Activated naive CD8-positive, alpha-beta T cell treated with anti-CD3 and anti-CD28 coated beads, Interleukin-2, amount 10 ng/mL, durations not matched to agents 7 days and 5 days (primary cell): ENCODE measurements at places on chromosomes 7 and 10. TPM values are rescaled to one million over a fixed set of nuclear protein-coding genes. Genes with fewer than 3 reads are reported as not detected.

DNA sequence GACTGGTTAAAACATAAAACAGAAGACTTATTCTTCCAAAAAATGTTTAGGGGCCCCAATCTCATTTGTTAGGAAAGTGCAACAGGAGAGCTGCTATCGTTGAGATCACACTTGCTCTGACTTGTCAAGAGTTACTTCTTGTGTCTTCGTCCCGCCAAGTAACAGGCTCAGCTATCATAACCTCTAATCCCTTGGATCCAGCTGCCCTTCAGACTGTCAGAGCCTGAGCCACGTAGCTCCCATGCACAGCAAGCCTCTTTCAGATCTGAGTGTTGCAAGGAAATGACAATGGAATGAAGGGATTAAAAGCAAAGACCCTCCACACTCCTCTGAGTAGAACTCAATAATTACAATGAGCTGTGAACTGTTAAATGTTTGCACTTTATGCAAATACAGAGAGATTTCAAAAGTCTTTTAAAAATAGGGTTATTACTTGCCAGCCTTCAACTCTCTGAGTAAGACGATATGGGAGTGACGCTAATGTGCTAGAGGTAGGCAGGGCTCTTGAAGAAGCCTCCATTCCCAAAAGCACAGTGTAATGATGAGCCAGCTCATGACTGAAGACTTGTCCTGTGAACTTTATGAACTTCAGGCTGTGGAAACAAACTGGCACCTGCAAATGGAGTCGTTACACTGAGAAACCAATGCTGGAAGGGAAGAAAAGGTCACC, 28.4 kb upstream of the CDK13 start:
- DNase-seq: no peak
- H3K27ac ChIP-seq: no peak overlapping the region
- H3K4me3 ChIP-seq: no peak overlapping the region
- peaks cover 20% of the 10 kb centered on the region for H3K27me3 ChIP-seq
- no peaks in the 10 kb centered on the region for H3K4me1 ChIP-seq
- no peaks in the 10 kb centered on the region for H3K36me3 ChIP-seq

DNA sequence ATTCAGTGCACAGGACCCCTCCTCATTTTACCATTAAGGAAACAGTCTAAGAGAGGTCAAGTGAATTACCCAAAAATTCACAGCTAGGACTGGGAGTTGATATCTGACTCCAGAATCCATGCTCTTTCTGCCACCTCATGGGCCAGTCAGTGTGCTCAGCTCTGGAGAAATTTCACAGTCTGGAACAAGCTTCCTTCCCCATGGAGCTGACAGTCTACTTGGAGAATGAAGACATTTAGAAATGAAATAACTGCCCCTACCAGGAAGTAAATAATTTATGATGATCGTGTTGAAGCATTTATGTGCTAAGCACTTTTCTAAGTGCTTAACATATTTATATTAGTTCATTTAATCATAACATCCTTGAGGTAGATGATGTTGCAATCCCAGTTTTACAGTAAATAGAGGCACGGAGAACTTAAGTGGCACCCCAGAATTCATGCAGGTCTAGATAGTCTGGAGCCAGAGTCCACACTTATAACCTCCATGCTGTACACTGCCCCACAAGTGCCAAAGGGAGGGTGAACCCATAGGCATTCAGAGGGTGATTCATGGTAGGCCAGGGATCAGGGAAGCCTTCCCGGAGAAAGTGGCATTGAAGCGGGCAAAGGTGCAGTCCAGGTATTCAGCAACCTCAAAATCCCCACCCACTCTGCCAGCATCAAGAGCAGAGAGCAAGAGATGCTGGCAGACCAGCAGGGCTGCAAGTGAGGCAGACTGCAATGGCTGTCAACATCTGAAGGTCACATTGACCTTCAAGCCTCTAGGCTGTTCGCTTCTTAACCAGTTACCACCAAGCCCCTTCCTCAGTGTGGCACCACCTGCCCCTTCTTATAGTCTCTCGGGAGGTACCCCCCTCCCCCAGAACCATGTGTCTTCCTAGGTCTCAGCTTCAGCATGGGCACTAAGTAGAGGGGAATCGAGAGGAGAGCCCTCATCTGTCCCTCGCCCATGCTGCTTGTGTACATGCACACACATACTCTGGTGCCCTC, 38.4 kb upstream of the LRRC4 start:
- H3K27ac ChIP-seq: no peak overlapping the region
- H3K4me3 ChIP-seq: no peak overlapping the region
- peaks cover 23% of the 10 kb centered on the region for H3K4me1 ChIP-seq
- H3K36me3 ChIP-seq: peaks cover 3% of the 10 kb centered on the region
- H3K27me3 ChIP-seq: no peaks in the 10 kb centered on the region

DNA sequence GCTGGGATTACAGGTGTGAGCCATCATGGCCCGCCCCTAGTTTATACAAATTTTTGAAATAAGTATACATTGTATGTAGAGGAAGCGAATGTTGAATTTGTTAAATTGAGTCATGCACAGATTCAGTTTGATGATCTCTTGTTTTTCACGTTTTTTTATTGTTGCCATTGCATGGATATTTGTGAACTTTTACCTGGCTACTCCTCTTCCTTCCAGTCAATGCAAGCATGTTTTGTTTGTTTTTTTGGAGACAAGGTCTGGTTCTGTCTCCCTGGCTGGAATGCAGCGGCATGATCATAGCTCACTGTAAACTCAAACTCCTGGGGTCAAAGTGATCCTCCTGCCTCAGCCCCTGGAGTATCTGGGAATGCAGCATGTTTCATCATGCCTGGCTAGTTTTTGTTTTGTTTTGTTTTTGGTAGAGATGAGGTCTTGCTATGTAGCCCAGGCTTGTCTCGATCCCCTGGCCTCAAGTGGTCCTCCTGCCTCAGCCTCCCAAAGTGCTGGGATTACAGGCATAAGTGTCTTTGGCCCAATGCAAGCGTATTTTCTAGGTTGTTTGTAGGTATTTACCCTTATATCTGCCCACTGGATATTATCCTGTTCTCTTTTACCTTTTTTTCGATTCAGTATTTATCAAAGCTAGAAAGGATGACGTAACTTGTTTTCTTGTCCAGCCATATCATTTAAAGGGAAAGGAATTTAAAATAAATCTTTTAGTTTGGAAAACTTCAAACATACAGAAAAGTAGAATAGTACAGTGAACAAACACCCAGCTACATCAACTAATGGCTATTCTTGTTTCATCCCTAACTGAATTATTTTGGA, 11.0 kb downstream of the LCOR start:
- no peak overlapping the region for H3K27ac ChIP-seq
- no peak overlapping the region for H3K4me3 ChIP-seq
- peaks cover 22% of the 10 kb centered on the region for H3K4me1 ChIP-seq
- H3K27me3 ChIP-seq: no peaks in the 10 kb centered on the region

DNA sequence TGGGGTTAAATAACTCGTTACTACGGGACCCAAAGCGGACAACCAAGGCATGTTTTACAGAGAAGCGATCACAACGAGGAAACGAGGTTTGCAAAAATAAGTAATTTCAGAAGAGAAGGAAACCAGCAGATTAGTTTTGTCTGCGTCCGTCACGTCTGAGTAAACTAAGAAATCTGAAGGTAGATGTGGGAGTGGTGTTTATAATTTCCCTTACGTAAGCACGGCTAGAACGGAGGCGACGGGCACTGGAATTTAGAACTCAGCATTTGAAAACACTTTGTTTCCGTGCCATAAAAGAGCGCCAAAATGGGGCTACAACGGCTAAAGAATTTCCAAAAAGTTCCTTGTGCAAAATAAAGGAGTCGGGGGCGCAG, 718 bp upstream of the UMAD1 start:
- peak overlapping the region; percentile 95 for H3K4me3 ChIP-seq
- peaks cover 25% of the 10 kb centered on the region for H3K4me1 ChIP-seq
- no peaks in the 10 kb centered on the region for H3K27me3 ChIP-seq
- H3K27ac ChIP-seq: peak overlapping the region; percentile 96
- peaks cover 32% of the 10 kb centered on the region for H3K36me3 ChIP-seq

- no peaks in the 10 kb centered on the region for H3K4me1 ChIP-seq
- no peaks in the 10 kb centered on the region for H3K36me3 ChIP-seq
- H3K27ac ChIP-seq: no peak overlapping the region
- no peak overlapping the region for H3K4me3 ChIP-seq
- peaks cover 62% of the 10 kb centered on the region for H3K27me3 ChIP-seq
These were observed 101.0 kb upstream of the STEAP1B start for GRCh38 chr7:22601003-22601402.

DNA sequence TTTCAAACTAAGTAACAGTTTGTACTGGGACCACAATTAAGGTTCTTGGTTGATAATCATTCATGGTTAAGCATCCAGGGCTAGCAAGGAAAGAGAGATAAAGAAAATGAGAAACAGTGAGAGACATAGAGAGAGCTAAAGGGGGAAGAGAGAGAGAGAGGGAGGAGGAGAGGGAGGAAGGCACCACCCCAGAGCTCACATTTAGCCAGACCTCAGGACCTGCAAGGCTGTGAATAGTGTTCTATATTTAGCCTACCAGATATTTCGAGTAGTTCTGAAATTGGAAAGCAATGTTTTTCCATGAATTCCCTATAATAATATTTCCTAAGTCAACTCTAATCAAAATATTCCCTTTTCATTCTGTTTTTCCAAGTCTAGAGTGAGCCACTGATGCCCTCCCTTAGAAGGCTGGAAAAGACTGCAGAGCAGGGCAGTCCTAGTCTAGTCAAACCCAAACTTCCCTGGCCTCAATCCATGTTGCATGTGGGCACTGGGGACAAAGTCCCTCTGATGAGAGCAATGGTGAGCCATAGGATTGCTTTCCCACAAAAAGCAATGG, 119.4 kb upstream of the INHBA start:
- H3K36me3 ChIP-seq: peaks cover 3% of the 10 kb centered on the region
- peaks cover 13% of the 10 kb centered on the region for H3K27me3 ChIP-seq
- peaks cover 7% of the 10 kb centered on the region for H3K4me1 ChIP-seq
- peak overlapping the region; percentile 52 for H3K27ac ChIP-seq

DNA sequence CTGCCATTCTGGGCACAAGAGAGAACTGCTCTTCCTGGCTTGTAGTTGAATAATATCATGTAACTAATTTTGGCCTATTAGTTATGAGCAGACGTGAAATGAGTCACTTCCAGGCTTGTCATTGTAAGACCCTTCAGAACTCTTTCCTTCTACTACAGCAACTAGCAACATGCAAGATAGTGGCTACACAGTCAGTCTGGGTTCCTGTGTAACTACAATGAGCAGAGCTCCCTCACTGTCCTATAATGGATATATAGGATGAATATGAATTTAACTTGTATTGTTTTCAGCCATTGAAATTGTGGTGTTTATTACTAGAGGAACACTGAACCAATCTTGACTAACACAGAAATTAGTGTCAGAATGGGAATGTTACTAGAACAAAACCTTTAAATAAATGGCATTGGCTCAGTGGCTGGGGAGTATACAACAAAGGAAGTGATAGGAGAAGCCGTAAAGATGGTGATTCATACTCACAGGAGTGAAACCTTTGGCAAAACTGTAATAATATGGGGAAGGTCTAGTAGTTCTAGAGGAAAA, 2.9 kb upstream of the MTPN start:
- peaks cover 2% of the 10 kb centered on the region for H3K36me3 ChIP-seq
- peak overlapping the region; percentile 89 for H3K27ac ChIP-seq
- H3K4me3 ChIP-seq: peak overlapping the region; percentile 81
- H3K27me3 ChIP-seq: no peaks in the 10 kb centered on the region

DNA sequence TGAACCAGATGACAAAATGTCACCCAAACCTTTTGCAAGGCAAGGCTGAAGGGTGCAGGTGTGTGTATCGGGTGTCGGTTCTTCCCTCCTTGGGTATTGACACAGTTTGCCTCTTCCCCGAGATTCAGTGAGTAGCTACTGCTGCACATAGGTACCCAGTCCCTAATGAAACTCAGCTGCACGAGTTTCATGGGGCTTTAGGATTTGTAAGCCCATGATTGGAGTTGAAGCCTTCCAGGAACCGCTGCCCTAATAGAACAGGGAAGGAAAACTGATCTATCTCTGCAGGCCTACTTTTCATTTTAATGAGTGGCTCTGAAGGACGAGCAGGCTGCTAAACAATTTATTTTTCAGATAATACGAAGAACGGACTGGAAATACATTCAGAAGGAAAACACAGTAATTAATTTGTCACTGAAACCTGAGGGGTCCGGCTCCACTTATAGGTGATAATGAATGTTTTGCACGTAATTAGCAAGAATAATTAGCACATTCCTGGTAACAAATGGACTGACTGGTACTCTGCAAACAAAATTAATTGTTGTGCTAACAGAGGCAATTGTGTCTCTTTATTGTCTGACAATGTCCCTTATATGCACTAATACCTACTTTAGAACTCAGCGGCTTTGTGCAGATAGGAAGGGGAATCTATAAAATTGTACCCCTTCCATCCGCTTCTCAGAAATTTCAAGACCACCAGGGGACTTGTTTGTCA, 49.6 kb upstream of the FZD8 start:
- no peaks in the 10 kb centered on the region for H3K36me3 ChIP-seq
- no peaks in the 10 kb centered on the region for H3K27me3 ChIP-seq
- DNase-seq: no peak
- no peak overlapping the region for H3K27ac ChIP-seq
- H3K4me3 ChIP-seq: no peak overlapping the region

- no peak for DNase-seq
- no peaks in the 10 kb centered on the region for H3K4me1 ChIP-seq
- no peak overlapping the region for H3K4me3 ChIP-seq
- no peaks in the 10 kb centered on the region for H3K27me3 ChIP-seq
- H3K27ac ChIP-seq: no peak overlapping the region
- H3K36me3 ChIP-seq: no peaks in the 10 kb centered on the region
These were observed 71.2 kb upstream of the TRIM24 start for GRCh38 chr7:138388673-138389491.

DNA sequence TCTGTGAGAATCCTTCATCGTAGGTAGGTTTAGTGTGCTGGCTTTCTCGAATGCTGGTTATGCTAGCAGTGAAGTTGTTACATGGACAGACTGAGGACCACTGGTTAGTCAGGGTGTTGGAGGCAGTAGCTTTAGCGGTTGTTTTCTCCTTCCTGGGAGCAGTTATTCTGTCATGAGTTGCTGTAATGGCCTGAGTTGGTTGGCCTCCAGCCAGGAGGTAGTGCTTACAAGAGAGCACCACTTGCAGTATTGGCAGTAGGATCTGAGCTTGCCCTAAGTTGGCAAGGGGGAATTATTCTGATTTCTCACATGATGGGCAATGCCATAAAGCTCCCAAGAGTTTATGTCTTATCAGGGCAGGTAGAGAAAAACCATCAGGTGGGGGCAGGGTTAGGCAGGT, 58.0 kb downstream of the IPMK start:
- peaks cover 10% of the 10 kb centered on the region for H3K4me1 ChIP-seq
- H3K4me3 ChIP-seq: no peak overlapping the region
- H3K27me3 ChIP-seq: no peaks in the 10 kb centered on the region
- H3K27ac ChIP-seq: no peak overlapping the region
- no peak for DNase-seq

GRCh38 chr7:28661826-28662595, 249.7 kb downstream of the CREB5 start:
- peaks cover 29% of the 10 kb centered on the region for H3K27me3 ChIP-seq
- H3K4me1 ChIP-seq: peaks cover 17% of the 10 kb centered on the region
- peak; percentile 63 for DNase-seq
- H3K4me3 ChIP-seq: peak overlapping the region; percentile 71

- no peaks in the 10 kb centered on the region for H3K4me1 ChIP-seq
- H3K27ac ChIP-seq: no peak overlapping the region
- H3K4me3 ChIP-seq: no peak overlapping the region
- no peak for DNase-seq
- no peaks in the 10 kb centered on the region for H3K27me3 ChIP-seq
These were observed 188.5 kb upstream of the AGR3 start for GRCh38 chr7:17070231-17070708.

GRCh38 chr7:36671432-36671829, 52.9 kb downstream of the AOAH start:
- H3K27ac ChIP-seq: peak overlapping the region; percentile 18
- H3K36me3 ChIP-seq: peaks cover 12% of the 10 kb centered on the region
- H3K27me3 ChIP-seq: no peaks in the 10 kb centered on the region
- no peak for DNase-seq
- H3K4me3 ChIP-seq: no peak overlapping the region

CALN1 gene
- total RNA-seq: not detected

DNAJB9 gene
- total RNA-seq: 11.9 TPM

PRF1 gene
- total RNA-seq: 165 TPM

NUPR2 gene
- not detected for total RNA-seq

TDRD1 gene
- 0.08 TPM for total RNA-seq

PDZD8 gene
- total RNA-seq: 16.0 TPM

NEURL1 gene
- 2.0 TPM for total RNA-seq
